ENCODE measurements at places on chromosomes 11 and 22. TPM values are rescaled to one million over a fixed set of nuclear protein-coding genes. Genes with fewer than 3 reads are reported as not detected.

Gene OR52D1
- not detected for total RNA-seq

- no peak for DNase-seq
Measured at GRCh38 chr11:2248242-2248641, 22.1 kb downstream of the ASCL2 start.

DNA sequence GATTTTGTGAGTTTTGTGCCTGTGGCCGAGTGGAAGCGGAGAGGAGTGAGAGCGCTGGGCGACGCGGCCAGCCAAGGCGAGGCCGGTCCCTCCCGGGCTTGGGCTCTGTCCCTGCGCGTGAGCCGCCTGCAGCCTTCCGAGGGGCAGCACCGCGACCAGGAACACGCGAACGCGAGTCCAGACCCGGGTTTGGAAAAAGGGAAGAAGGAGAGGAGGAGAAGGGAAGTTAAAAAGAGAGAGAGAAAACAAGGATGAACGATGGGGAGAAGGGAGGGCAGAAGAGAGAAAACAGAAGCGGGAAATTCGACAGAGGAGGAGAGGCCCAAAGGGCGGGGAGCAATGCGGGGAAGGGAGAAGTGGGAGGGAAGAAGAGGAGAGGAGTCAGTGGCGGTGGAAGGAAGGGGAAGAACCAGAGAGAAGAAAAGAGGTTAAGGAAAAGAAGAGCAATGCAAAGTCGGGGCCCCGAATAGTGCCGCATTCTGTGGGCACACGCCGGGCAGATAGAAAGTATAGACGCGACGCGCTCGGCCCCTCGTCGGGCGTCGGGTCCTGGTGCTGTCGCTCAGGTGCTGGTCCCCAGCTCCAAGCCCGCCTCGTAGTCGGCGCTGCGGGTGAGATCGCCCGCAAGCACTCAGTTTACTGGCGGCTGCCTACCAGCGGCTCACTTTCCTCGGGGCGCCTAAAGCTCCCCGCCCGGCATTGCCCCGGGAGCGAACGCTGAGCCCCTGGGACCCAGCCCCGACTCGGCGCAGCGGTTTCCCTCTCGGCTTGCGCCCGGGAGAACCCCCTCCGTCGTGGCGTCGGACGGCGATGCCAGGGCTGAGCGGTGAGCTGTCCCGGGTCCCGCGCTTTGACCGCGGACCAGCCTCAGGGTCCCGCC, 2.8 kb upstream of the BARX2 start:
- no peak for DNase-seq

DNA sequence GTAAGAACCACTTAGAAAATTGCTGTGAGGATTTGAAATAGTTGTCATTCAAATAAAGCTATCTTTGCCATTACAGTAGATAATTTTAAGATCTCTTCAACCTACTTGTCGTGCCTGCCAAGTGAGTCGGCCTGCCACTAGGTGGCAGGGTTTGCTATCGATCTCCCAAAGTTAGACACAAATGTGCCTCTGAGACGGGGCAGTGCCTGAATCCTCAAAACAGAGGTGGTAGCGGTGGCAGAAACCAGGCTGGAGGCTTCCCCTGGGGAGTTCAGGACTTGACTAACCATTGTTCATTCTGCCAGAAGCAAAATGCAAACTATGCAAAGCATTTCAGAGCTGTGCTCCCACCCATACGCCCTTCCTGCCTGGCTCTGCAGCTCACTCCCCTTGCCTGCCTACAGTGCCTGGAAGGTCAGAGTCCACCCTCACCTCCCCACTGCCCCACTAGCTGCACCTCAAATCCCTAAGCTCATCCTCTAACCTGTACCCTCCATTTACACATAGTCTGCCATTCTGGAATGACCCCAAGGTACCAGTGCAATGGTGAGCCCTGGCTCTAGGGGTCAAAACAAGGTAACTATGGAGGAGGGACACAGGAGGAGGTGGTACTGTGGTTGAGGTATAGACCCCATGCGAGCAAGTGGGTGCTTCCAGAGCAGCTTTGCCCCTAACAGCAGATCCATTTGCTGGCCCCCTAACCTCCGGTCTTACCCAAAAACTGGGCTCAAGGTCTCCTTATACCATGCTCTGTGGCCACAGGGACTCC, 82.1 kb downstream of the C11orf58 start:
- DNase-seq: peak; percentile 57

Gene DCDC1
- not detected for total RNA-seq

- no peak for DNase-seq
Measured at GRCh38 chr11:60482361-60482760, 10.2 kb upstream of the MS4A12 start.

Gene CLTCL1
- 8.9 TPM for total RNA-seq

GRCh38 chr22:33654173-33654895, 265.9 kb downstream of the LARGE1 start:
- DNase-seq: no peak

DNA sequence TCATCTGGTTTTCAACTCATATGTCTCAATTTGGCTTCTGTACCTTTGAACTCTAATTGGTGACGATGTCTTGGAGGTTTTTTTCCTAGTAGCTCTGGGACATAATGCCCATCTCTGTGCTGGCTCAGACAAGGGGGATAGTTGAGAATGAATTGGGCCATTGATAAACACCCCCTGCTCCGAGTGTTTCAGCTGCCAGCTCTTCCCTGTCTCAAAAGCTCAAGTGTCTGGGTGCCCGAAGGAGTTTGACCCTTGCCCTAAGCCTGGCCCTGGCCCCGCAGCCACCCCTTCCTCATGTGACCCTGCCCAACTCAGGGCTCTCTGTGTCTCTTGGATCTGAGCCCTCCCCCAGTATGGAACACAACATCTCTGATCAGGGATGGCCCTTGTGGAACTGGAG, 3.0 kb downstream of the INSC start:
- DNase-seq: no peak

- DNase-seq: no peak
Measured at GRCh38 chr11:1054143-1055108, 17.9 kb upstream of the MUC6 start.

GRCh38 chr22:44917372-44918165, 92.2 kb downstream of the PHF21B start:
- DNase-seq: no peak

Gene CRYBA4
- total RNA-seq: not detected

- peak; percentile 99 for DNase-seq
Measured at GRCh38 chr11:27209562-27210005, 153.4 kb downstream of the CCDC34 start.

Gene MS4A6E
- not detected for total RNA-seq

GRCh38 chr11:57978686-57979531, 44.8 kb upstream of the OR9Q1 start:
- DNase-seq: no peak

Gene CCDC116
- total RNA-seq: not detected

DNA sequence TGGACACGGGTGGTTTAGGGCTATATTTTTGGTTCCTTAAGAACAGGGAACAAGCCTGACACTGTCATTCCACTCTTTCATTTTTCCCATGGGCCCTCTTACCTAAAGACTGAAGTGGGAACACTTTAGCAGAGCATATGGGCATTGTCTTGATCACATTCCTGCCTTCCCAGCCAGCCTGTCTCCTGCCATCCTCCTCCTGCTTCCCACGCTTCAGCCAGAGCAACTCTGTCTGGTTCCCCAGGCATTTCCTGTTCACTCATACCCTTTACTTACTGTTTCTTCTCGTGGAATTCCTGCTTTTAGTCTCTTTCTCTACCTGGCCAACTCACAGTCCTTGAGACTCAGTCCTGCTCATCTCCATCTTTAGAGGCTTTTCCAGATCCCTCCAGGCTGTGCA, 22.8 kb downstream of the MRPL16 start:
- DNase-seq: peak; percentile 79

All from HT1080 (cell line).